ACHN (cell line): ENCODE measurements at places on chromosomes 2 and 18.

GRCh38 chr2:70143314-70144150 is 47.3 kb downstream of the C2orf42 start:
- peak; percentile 75 for DNase-seq

- DNase-seq, result no peak
Measured at GRCh38 chr2:48541666-48542389, 11.9 kb downstream of the STON1 start.

DNA sequence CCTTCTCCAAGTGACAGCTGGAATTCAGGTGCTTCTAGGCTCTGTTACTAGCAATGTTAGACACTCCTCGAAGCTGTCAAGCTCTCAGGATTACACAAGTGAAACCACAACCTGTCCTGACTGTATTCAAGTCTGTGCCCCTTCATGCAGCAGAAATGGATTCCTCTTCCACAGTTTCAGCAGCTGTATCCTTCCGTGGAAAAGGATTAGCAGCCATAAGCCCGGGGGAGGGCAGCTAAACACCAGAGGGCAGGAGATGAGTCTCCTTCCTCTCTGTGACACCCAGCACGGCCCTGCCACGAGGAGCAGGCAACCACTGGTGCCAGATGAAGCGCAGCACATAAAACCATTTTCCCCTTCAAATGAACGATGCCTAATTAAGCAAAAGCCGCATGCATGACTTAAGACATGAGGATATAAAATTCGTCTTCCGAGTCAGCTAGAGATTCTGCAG is 1.2 kb downstream of the ST3GAL5 start:
- peak; percentile 30 for DNase-seq

DNA sequence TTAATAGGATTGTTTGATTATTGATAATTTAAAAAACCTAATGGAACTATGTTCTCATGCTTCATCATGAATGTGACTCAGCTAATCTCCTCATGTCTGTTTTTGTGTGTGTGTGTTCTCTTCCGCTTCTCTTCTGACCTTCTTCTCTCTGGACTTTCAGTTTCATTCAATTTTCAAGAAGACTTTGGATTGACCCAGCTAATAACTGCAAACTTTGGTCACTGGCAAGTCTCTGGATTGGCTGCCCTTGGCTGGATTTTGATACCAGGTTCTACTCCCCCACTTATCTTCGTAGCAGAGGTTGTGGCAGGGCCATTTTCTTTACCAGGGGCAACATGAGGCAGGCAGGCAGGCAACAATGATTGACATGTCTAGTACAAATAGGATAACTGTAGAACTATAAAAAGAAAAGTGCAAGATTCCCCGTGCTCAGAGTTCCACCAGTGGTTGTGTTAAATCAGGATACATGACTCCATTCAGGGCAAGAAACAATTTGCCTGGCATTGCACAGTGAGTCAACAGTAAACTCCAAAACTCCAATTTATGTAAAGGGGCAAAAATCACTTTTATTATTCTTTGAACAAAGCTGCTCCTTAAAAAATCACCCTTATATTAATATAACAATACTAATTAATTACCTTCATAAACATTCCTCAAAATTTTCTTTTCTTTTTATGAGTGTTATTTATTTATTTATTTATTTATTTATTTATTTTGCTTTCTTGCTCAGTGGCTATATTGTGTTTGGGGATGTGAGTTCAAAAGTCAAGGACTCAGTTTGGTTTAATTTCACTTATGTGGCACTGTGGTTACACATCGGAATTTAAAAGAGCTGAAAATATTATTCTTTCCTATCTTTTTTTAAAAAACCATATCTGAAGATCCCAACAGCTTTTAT is 167.6 kb downstream of the RND3 start:
- DNase-seq, result no peak

GRCh38 chr2:202100176-202100575 is 27.1 kb downstream of the KIAA2012 start:
- no peak for DNase-seq

- DNase-seq, result no peak
Measured at GRCh38 chr18:63140997-63141777, 178.4 kb downstream of the BCL2 start.

GRCh38 chr2:182649316-182649715 is 66.7 kb upstream of the DNAJC10 start:
- peak; percentile 64 for DNase-seq

DNA sequence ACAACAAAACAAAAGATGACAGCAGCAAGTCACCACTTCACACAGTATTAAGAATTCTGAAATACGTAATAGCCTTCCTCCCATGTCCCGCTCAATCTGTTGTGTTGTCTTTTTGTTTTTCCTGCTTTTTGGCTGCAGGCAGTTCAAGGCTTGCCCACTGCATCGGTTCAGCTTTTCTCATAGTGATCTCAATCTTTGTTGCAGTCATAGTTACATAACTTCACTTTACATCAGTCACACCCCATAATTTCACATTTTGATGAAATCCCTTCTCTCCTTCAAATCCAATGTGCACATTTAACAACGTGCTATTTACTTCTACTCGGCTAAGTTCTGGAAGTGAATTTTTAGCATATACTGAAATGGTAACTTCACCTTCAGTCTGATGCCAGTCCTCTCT is 33.8 kb upstream of the HAAO start:
- DNase-seq, result no peak

DNA sequence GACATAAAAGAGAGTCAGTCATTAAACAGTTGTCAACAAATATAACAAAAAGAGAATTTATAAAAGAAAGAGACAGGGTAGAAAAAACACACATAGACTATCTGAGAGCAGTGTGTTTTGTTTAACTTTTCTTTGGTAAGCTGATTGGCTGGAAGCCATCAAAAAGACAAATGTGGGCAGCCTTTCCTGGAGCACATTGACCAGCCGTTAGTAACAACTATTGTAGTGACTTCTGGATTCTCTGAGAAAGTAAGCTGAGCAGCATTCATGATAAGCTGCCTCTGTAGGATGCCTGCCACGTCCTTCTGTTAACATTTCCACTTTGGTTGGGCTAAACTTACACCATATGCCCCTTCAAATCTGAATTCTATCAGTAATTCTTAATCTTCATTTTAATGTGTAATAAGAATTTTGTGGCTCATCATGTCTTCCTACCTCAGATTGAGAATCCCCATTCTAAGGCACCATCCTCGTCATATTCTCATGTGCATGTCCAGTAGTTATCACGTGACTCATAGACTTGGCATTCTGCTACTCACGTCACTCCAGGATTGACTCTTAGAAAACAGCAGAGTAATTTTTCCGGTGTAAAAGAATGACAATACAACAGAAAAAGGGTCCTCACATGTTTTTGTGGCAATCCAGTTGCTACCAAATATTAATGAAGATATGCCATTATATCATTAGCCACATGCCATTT is 43.4 kb upstream of the DNAJC10 start:
- peak; percentile 75 for DNase-seq

GRCh38 chr18:79372461-79372860 is 23.3 kb upstream of the NFATC1 start:
- no peak for DNase-seq
